Karpas-422 (cell line): ENCODE measurements at places on chromosomes 3 and 15. TPM values are rescaled to one million over a fixed set of nuclear protein-coding genes. Genes with fewer than 3 reads are reported as not detected.

- DNase-seq = no peak
- H3K4me3 ChIP-seq = no peak overlapping the region
- H3K27me3 ChIP-seq = no peaks in the 10 kb centered on the region
- no peaks in the 10 kb centered on the region for H3K36me3 ChIP-seq
- H3K4me1 ChIP-seq = no peaks in the 10 kb centered on the region
These were observed 276.9 kb upstream of the IL12A start for GRCh38 chr3:159711560-159712333.

- H3K27me3 ChIP-seq = no peaks in the 10 kb centered on the region
- no peak for DNase-seq
- H3K4me1 ChIP-seq = no peaks in the 10 kb centered on the region
- H3K27ac ChIP-seq = no peak overlapping the region
- H3K4me3 ChIP-seq = no peak overlapping the region
These were observed 65.5 kb upstream of the HRH1 start for GRCh38 chr3:11088831-11089230.

GRCh38 chr15:77393471-77393840 is 26.4 kb downstream of the PEAK1 start:
- no peak overlapping the region for H3K27ac ChIP-seq
- H3K4me1 ChIP-seq = peaks cover 17% of the 10 kb centered on the region
- DNase-seq = no peak
- no peaks in the 10 kb centered on the region; the same call in 1 of the 2 replicates for H3K27me3 ChIP-seq

SAMD7 gene
- total RNA-seq = not detected in 2 replicates

DNA sequence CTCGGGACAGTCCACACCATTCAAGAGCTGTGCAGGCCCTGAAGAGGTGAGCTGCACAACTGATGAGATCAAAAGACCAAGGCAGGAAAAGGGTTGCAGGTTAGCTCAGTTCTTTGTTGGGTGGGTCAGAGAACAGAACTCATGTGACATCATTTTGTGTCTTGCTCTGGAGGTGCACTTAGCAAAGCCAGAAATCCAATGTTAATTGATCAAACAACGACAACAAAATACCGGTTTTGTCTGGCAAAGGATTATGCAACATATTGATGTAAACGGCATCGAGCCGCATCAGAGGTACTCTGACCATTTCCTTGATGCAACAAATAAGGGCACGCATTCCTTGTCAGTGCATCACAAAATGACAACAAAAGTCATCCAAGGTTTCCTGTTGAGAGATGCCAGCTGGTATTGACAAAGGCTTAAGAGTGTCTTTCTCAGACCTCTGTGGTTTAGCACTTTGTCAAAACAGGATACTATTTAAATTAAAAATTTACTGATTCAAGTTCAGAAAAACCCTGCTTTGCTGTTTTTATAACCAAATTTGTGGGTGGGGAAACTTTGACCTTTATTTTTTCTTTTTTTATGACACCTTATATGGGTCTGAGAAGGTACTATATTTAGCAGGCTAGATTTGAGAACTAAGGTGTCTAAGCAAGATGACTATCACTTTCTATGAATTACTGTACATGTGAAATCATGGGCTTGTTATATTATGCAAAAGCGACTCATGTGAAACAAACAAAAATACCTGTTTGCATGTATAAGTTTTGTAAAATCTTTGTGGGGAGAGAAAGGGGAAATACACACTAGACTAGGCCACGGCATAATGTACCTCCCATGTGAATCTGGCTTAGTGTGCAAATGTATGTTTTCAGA is 496.1 kb downstream of the FOXP1 start:
- DNase-seq = peak; percentile 56
- H3K27me3 ChIP-seq = no peaks in the 10 kb centered on the region
- peaks cover 84% of the 10 kb centered on the region for H3K4me1 ChIP-seq
- H3K4me3 ChIP-seq = no peak overlapping the region

GRCh38 chr3:160587105-160587504 is 21.7 kb upstream of the KPNA4 start:
- H3K36me3 ChIP-seq = no peaks in the 10 kb centered on the region
- no peak for DNase-seq
- no peak overlapping the region for H3K27ac ChIP-seq

STRA6 gene
- 0.18 TPM in 1 of 2 replicates, not detected in the other for total RNA-seq

ZPLD1 gene
- total RNA-seq = not detected in 2 replicates

GRCh38 chr15:77081971-77082370 is 11.1 kb upstream of the TSPAN3 start:
- no peaks in the 10 kb centered on the region for H3K27me3 ChIP-seq
- H3K27ac ChIP-seq = no peak overlapping the region
- H3K4me1 ChIP-seq = peaks cover 42% of the 10 kb centered on the region
- no peaks in the 10 kb centered on the region for H3K36me3 ChIP-seq

GRCh38 chr3:160185751-160186150 is 39.5 kb upstream of the C3orf80 start:
- H3K36me3 ChIP-seq = no peaks in the 10 kb centered on the region
- H3K4me3 ChIP-seq = no peak overlapping the region
- no peak overlapping the region for H3K27ac ChIP-seq
- H3K4me1 ChIP-seq = peaks cover 5% of the 10 kb centered on the region; the same call in 1 of the 2 replicates
- no peak for DNase-seq

GOLGA6D gene
- not detected in 2 replicates for total RNA-seq

DNA sequence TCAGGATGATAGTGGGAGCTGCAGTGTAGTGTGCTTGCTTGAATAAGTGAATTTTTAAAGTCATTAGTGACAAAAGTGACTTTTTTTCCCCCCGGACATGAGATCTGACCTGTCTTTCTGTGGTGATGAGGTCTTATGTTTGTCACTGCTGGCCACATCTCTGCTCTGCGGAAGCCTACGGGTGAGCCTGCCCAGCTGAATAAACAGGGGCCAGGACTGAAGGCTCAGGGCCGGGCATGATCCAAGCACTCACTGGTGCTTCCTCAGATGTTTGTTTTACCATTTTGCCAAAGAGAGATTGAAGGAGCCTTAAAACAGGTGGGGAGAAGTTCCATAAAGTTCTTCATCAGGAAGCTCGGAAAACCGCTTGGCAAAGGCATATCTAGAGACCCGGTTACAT is 35.0 kb downstream of the RPL39L start:
- H3K4me1 ChIP-seq = peaks cover 31% of the 10 kb centered on the region
- no peaks in the 10 kb centered on the region for H3K27me3 ChIP-seq
- DNase-seq = no peak
- H3K4me3 ChIP-seq = no peak overlapping the region
- H3K27ac ChIP-seq = no peak overlapping the region

LYZL4 gene
- total RNA-seq = not detected in 2 replicates

ZNF106 gene
- 109 and 144 TPM in 2 replicates for total RNA-seq

- no peak overlapping the region for H3K4me3 ChIP-seq
- H3K27me3 ChIP-seq = no peaks in the 10 kb centered on the region
- H3K36me3 ChIP-seq = no peaks in the 10 kb centered on the region
These were observed 27.9 kb upstream of the SLC25A36 start for GRCh38 chr3:140913728-140914127.

GRCh38 chr3:23550402-23550801 is 255.4 kb upstream of the UBE2E1 start:
- H3K27me3 ChIP-seq = no peaks in the 10 kb centered on the region
- H3K4me1 ChIP-seq = no peaks in the 10 kb centered on the region
- no peak for DNase-seq

- no peak for DNase-seq
- H3K27me3 ChIP-seq = no peaks in the 10 kb centered on the region
- no peak overlapping the region for H3K27ac ChIP-seq
- H3K4me3 ChIP-seq = no peak overlapping the region
These were observed 9.4 kb upstream of the SACM1L start for GRCh38 chr3:45679805-45680204.

DNA sequence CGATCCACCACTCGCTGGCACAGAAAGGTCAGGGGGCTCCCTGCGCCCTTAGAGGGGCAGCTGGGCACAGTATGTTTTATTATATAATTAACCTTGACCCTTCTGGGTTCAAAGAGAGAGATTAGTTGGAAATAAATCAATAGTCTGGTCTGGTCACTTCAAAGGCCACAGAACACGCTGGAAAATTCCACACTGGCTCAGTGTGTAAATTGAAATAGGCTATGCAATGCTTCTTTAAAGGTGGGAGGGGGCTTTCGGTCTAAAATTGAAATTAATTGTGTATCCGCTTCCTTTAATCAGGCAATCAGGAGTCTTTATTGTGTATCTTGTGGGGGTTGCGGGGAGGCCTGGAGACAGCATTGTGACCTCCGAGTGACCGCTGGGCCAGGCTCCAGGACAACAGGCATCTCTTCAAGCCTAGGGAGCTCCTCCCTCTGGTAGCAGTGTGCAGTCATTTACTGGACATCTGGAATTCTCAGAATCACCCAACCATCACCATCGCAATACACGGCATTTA is 8.0 kb downstream of the RNU5B-1 start:
- H3K27me3 ChIP-seq = no peaks in the 10 kb centered on the region
- H3K4me1 ChIP-seq = no peaks in the 10 kb centered on the region
- H3K27ac ChIP-seq = no peak overlapping the region
- no peak overlapping the region for H3K4me3 ChIP-seq
- DNase-seq = no peak

GRCh38 chr3:152610622-152611021 is 224.3 kb upstream of the P2RY1 start:
- DNase-seq = no peak
- H3K4me1 ChIP-seq = no peaks in the 10 kb centered on the region
- H3K27me3 ChIP-seq = no peaks in the 10 kb centered on the region
- H3K4me3 ChIP-seq = no peak overlapping the region

DNA sequence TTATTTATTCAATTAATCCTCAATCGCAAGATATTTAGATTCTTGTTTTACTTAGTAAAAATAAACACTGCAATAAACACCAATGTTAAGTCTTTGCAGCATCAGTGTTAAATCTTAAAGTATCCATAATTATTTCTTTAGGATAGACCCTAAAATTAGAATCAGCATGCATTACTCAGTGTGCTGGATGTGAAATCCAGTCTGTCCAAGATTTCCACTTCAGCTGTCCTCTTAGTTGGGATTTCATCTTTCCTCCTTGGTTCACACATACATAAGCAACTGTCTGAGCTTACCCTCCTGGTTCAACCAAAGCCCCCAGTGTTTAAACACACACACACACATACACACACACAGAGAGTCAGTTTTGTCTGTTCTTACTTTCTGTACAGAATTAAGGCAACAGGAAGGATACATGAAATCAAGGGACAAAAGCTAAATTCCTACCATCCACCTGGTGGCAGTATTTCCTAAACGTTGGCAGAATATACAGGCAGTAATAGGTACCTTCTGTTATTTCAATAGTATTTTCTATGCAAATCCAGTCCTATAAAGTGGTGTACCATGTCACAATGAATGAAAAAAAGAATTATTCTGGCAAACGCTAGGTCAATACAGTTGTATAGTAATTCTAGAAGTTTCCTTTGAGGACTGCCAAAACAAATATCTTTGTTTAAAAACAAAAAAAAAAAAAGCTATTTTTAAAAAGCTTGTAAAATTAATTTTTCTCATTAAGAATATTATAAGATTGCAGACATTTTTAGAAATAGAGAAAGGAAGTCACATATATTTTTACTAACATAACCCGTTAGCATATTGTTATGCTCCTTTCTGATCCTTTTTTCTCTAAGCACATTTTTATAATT is 27.3 kb upstream of the DMXL2 start:
- H3K27ac ChIP-seq = no peak overlapping the region
- H3K4me3 ChIP-seq = no peak overlapping the region
- H3K36me3 ChIP-seq = no peaks in the 10 kb centered on the region
- no peaks in the 10 kb centered on the region for H3K27me3 ChIP-seq

GRCh38 chr3:102676424-102676823 is 241.6 kb downstream of the ZPLD1 start:
- no peak overlapping the region for H3K4me3 ChIP-seq
- no peak overlapping the region for H3K27ac ChIP-seq
- H3K27me3 ChIP-seq = no peaks in the 10 kb centered on the region
- no peaks in the 10 kb centered on the region for H3K36me3 ChIP-seq

GOLGA8S gene
- total RNA-seq = not detected in 2 replicates

GRCh38 chr15:90906181-90906849 is 3.2 kb downstream of the MAN2A2 start:
- 0 out of 2 replicates have a peak, but pooled peaks cover 9% of the 10 kb centered on the region for H3K36me3 ChIP-seq
- no peak overlapping the region for H3K27ac ChIP-seq
- DNase-seq = no peak
- H3K27me3 ChIP-seq = no peaks in the 10 kb centered on the region
- H3K4me3 ChIP-seq = no peak overlapping the region

GRCh38 chr15:48592221-48592731 is 53.2 kb downstream of the FBN1 start:
- DNase-seq = no peak
- no peak overlapping the region for H3K27ac ChIP-seq
- no peaks in the 10 kb centered on the region for H3K27me3 ChIP-seq
- no peak overlapping the region for H3K4me3 ChIP-seq
- H3K36me3 ChIP-seq = no peaks in the 10 kb centered on the region
- no peaks in the 10 kb centered on the region for H3K4me1 ChIP-seq

DNA sequence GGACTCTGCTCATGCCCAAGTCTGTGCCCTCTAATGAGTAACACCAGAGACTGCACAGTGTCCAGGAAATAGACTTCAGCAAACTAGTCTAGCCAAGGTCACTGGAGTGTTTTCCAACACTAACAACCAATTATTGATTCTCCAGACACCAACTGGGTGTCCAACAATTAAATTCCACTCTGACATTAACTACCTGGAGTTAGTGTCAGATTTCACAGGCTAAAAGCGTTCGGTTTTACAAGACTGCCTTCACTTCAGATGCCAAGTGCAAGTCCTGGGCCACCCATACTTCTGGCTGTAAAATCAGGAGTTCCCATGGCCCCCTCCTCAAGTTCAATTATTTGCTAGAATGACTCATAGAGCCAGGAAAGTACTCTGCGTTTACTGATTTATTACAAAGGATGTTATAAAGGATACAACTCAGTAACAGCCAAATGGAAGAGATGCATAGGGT is 20.8 kb upstream of the CFAP161 start:
- no peaks in the 10 kb centered on the region for H3K27me3 ChIP-seq
- no peak for DNase-seq
- H3K27ac ChIP-seq = no peak overlapping the region
- H3K36me3 ChIP-seq = no peaks in the 10 kb centered on the region

DNA sequence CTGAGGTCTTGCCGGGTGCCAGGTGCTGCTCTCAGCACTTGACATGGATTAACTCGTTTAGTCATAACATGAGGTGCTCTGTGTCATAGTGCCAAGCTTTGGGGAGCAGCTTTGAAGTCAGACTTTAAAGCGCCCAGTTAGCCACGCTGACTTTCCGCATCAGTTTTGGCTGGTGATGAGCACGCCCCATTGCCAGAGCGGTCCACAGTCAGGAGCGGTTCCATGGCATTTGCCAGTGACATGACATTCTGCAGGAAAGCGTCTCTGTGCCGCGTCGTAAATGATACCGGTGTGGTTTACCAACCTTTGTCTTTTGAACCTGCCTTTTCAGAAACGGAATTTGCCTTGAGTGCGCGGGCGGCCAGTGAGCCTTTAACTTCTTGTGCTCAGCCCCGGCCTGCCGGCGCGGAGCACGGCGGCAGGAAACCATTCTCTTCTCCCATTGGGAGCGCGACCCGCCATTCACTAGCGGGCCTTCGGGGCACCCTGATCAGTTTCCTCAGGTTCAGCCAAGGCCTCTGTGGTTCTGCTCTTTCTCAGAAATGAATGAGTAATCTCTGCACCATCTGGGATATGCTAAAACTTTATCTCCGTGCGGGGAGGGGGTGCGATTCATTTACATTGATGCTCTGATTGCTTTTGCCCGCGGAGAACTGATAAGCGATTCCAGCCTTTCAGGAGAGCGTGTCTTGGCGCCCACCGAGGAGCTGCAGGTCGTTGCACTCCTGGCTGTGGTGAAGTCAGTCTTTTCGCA is 1.7 kb upstream of the SLC2A2 start:
- H3K36me3 ChIP-seq = no peaks in the 10 kb centered on the region
- no peak overlapping the region for H3K4me3 ChIP-seq
- no peaks in the 10 kb centered on the region for H3K27me3 ChIP-seq
- DNase-seq = no peak
- no peak overlapping the region for H3K27ac ChIP-seq
- no peaks in the 10 kb centered on the region for H3K4me1 ChIP-seq
